Adipocyte (in vitro differentiated cells): ENCODE measurements at places on chromosomes 11 and 22.
A peak's percentile ranks its signal among the peaks of the same experiment; 100 is the strongest.

DNA sequence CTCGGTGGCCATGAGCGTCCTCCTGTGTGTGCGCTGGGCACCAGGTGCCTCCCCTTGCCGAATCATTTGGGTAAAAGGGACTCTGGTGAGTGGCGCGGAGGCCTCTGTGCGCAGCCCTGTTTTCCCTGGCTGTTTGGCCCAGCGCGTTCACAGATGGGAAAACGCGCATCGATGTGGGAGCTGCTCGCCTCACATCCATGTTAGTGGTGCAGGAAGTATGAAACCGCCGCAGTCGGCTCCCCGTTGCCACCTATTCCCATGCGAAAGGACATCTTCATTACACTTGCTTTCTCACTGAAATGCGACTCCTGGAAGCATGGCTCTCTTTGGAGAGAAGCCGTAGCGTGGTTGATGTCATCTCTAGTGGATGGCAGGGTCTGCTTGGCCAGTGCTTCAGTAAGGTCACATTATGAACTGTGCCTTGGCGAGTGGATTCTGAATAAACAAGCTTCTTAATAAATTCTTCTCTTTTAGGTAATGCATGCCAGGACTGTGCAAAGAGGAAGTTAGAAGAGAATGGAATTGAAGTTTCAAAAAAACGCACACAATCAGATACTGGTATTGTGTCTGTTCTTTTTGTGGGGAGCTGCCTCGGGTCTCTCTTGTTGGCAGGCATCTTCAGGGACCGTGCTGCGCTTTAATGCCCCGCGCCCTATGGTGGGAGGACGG lies 26.3 kb downstream of the FAM118A start:
- no peak for DNase-seq

DNA sequence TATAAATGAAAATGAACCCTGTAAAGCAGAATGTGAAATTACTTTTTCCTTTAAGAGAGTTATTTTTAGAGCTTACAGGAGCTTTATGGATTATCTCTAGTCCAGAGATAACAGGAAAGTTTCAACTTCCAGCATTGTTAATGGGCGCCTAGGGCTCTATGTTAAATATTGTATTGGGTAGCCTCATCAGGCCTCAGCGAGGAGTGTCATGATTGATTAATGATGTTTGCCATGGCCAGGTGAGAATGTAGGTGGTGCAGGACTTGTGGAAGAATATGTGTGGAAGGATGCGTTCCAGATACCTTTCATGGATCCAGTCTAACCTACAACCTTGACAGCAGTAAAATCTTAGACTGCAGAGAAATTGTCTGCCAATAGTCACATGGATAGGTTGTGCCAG lies 50.6 kb downstream of the ME3 start:
- DNase-seq: no peak

- no peak for DNase-seq
Measured at GRCh38 chr22:33756508-33756949, 163.7 kb downstream of the LARGE1 start.

GRCh38 chr11:74205181-74205580 lies 34.1 kb downstream of the PPME1 start:
- no peak for DNase-seq

- DNase-seq: no peak
Measured at GRCh38 chr11:112651386-112651785, 309.8 kb upstream of the NCAM1 start.

DNA sequence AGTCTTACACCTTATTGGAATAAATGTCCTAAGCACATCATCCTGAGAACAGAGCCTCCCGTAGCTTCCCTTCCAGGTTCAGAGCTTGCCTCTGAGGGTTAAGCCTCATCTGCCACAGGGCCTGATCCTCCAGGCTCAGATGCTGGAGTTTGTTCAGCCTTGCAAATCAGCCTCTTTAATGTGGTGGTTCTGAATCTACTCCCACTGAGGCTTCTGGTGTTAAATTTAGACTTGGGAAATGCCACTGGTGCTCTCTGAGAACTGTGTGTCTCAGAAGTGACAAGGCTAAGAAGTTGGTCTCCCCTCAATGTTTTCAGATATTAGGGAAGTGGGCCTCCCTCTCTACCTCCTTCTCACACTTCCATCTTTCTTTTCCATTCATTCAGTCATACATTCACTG lies 68.7 kb downstream of the CCDC81 start:
- DNase-seq: no peak

DNA sequence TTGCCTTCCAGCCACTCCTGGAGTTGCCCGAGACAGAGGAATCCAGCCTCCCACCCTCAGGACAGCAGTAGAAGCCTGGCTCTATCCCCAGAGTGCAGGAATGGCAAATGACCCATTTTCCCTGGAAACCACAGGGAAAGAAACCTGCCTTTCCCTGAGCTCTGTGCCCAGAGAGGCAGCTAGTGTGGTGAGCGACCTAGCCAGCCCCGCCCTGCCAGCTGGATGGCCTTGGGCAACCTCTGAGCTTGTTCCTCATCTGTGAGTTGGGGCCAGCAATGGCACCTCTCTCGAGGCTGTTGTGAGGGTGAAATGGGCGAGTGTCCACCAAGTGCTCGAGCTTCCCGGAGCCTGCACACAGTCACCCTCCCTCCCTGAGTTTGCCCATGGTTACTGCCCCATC lies 3.7 kb downstream of the OMP start:
- DNase-seq: peak; percentile 15

GRCh38 chr11:17351510-17352176 lies at the start of gene NCR3LG1:
NCR3LG1 (plus strand) TSS chr11:17351800; CDS start chr11:17351970, 170 bp downstream.
- DNase-seq: peak; percentile 92

DNA sequence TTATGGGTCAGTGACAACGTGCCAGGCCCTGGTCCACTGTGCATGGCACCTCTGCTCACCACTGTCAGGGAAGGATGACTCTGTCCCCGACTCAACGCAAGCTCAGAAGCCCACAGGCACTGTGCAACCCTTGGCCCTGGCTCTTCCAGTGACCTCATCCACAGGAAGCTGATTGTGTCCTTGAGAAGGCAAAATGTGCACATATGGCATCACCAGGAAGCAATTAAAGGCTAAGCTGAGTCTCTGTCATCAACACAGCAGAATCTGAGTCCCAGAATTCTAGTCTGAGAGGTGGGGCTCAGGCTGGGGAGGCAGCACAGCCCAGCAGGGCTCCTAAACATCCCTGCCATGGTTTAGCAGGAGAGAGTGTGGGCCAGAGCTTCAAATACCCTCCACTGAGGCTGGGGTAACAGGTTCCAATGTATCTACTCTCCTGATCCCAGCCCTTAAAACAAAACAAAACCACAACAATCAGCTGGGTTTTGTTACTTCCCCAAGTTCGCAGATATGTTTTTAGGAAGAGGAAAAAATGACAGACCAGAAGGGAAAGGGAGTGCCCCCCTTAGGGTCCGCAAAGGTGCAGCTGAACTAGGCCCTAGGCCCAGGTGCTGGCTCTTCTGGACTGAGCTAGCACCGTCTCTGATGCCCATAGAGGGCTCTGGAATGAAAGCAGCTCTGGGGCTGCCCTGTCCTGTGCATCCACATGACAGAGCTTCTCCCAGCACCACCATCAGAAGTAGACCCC lies 33.5 kb upstream of the GNAZ start:
- DNase-seq: peak; percentile 23

DNA sequence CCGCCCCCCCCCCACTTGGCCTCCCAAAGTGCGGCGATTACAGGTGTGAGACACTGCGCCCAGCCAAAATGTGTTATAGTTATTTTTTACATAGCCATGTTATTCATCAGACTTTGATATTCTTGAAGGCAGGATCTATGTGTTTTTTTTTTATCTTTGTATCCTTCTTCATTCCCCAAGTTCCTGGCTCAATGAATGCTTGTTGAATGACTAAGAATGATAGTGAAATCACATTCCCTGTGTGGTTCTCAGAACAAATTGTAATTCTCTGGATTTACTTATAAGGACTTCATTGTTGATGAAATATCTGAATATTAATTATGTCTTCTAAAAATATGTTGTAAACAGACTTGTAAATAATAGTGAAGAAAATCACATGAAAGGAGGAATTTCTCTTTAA lies 33.5 kb downstream of the MMP7 start:
- DNase-seq: peak; percentile 51

GRCh38 chr22:28599693-28600092 lies 79.9 kb downstream of the TTC28 start:
- DNase-seq: no peak

- no peak for DNase-seq
Measured at GRCh38 chr11:122756417-122756816, 81.9 kb upstream of the CRTAM start.

DNA sequence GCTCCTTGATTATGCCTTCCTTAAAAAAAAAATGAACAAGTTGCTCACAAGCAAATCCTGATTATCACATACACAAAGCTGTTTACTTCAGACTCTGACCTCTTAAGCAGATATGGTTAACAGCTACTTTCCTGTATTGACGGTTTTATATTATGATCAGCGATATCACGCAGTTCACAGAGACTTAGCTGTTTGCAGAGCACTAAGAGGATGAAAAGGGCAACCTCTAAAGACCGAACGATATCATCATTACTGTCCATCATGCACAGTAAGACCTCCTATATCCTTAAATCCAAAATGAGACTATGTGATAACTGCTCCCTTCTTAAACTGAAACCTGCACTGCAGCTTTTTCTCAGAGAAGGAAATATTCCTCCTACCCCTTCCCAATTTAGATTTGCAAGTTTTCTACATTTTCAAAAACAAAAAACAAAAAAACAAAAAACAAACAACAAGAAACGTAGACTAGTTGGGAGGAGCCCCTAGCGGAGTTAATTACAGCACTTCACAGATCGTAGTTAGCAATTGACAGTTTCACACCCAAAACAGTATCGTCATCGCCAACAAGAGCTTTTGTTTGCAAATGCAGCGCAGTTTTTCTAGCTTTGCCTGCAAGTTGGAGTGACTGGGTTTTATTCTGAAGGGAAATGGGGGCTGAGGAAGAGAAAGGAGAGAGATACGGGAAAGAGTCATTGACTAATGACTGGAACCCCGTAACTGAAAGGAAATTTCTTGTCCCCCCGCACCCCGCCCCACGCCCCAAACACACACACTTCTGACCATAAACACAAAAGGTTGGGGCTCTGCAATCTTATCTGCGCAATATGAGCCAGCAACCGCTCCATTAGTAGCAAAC lies 1.2 kb downstream of the DDX6 start:
- peak; percentile 42 for DNase-seq

DNA sequence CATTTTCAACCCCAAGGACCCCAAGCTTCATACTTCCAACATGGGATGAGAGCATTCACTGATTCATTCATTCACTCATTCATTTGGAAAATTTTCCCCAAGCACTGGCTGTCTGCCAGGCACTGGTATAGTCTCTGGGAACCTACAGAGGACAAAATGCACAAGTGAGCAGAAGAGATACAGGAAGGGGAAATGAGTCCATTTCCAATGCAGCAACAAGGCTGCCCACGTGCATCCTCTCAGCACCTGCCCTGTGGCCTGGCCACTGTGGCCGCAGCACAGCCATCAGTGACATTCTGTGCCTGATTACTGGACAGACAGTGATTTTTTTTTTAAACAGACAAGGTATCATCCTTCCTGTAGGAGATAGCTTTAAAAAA lies 96.0 kb upstream of the PITPNB start:
- no peak for DNase-seq

DNA sequence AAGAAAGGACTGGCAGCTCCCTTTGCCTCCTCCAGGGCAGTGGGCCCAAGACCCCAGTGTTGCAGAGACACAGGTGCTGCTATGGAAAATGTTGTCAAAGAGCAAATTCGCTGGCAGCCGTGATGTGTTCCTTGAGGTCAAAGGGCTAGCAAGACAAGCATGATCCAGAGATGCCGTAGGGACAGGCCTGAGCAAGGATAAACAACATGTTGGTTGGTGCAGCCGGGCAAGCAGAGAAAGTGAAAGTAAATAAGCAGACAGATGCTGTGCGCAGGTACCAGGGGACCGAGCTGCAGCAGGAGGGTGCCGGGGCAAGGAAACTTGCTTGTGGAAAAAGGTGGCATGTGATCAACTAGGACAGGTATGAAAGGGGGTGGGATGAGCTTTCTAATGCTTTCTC lies 125.5 kb upstream of the NECTIN1 start:
- DNase-seq: no peak

DNA sequence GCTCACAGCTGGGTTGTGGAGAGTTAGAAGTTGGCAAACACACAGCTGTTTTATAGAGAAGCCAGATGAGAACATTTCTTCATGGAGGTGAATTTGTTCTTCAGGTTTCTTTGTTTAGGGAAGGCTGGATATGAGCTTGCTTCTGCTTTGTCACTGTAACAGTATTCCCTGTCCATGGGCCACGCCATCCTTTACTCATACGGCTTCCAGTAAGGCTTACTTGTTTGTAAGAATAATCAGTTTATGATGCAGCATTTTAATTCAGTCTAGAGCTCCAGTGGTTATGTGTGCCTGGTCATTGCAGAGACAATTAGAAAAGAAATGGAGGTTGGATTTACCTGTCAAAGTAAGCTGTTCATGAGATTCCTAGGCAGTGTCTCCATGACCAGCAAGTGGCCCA lies 131.8 kb downstream of the TRIM44 start:
- no peak for DNase-seq

DNA sequence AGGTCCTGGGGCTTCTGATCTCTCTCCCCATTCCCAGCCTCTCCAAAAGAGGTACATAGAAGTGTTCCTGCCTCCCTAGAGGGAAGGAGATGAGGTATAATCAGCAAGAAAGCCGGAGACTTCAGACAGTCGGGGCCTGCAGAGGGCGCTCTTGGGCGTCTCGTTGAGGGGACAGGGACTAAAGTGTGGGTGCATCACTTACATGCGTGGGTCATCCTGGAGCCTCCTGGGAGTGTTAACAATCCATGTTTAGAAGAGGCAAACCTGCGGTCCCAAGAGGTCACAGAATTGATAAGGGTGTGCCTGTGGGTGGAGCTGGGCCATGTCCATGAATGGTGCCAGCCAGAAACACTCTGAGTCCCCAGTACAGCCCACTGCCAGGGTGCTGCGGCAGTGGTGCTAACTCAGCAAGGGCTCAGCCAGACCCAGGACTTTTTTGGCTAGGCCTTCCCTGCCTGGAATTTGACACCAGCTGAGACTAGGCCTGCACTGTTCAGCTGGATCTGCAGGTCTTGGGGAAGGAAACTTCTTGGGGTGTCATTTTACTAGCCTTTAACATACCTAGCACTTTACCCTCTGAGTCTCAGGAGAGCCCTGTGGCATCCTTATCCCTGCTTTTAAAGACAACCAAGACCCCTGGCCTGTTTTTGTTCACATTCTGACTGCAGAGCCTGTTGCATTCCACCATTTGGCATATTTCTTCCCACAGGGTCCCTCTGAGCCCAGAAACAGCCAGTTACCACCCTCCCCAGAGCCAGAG lies 5.5 kb downstream of the YDJC start:
- DNase-seq: peak; percentile 50

DNA sequence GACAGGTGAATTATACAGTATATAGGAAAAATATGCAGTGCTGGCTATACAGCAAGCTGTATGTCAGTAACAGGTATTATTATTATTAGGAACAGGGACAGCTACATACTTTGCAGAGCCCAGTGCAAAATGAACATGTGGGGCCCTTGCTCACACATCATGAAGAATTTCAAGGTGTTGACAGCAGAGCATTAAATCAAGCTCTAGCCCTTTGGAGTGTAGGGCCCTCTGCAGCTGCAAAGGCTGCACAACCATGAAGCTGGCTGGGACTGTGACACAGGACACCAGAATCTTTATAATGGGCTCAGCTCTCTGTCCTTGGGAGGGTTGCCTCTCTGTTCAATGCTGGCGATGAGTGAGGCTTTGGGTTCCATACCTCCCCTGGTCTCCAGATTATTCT lies 44.9 kb upstream of the DAGLA start:
- DNase-seq: no peak
